Karpas-422 (cell line): ENCODE measurements at places on chromosomes 5 and 9. TPM values are rescaled to one million over a fixed set of nuclear protein-coding genes. Genes with fewer than 3 reads are reported as not detected.

The ORM1 gene
- not detected in 2 replicates for total RNA-seq

The CNTFR gene
- total RNA-seq = not detected in 2 replicates

The C9orf153 gene
- 2.9 TPM in 1 of 2 replicates, not detected in the other for total RNA-seq

The IFNA21 gene
- not detected in 2 replicates for total RNA-seq

The CDH10 gene
- total RNA-seq = not detected in 2 replicates

The CCIN gene
- total RNA-seq = not detected in 2 replicates

The CSNK1A1 gene
- total RNA-seq = 193 and 274 TPM in 2 replicates

The CDC14B gene
- 0.11 and 1.3 TPM in 2 replicates for total RNA-seq

The HMGXB3 gene
- total RNA-seq = 25.0 and 36.7 TPM in 2 replicates

The SMIM33 gene
- total RNA-seq = not detected in 2 replicates

The SLC36A2 gene
- total RNA-seq = not detected in 2 replicates

The ANKRD55 gene
- not detected in 2 replicates for total RNA-seq

The TAF11L13 gene
- not detected in 2 replicates for total RNA-seq

The SPINK4 gene
- total RNA-seq = not detected in 2 replicates

The ARID3C gene
- 0.48 TPM in 1 of 2 replicates, not detected in the other for total RNA-seq

The PCDHGA2 gene
- 0.04 TPM in 1 of 2 replicates, not detected in the other for total RNA-seq

The AMBP gene
- not detected in 2 replicates for total RNA-seq

The PCSK5 gene
- not detected in 2 replicates for total RNA-seq

The CCDC152 gene
- 3.6 and 20.8 TPM in 2 replicates for total RNA-seq

The SFXN1 gene
- total RNA-seq = 62.9 and 87.3 TPM in 2 replicates

The TRIP13 gene
- 16.3 and 18.8 TPM in 2 replicates for total RNA-seq

The CCL28 gene
- total RNA-seq = 18.8 and 42.3 TPM in 2 replicates

The EMB gene
- 166 and 376 TPM in 2 replicates for total RNA-seq

The TTF1 gene
- 7.0 and 10.2 TPM in 2 replicates for total RNA-seq

The ANKRD20A1 gene
- 0.58 and 1.0 TPM in 2 replicates for total RNA-seq

The SVEP1 gene
- total RNA-seq = not detected in 2 replicates

The PCDHGB4 gene
- total RNA-seq = 6.3 and 10.0 TPM in 2 replicates

The FOXI1 gene
- 0.07 TPM in 1 of 2 replicates, not detected in the other for total RNA-seq

The ADRB2 gene
- 37.0 and 39.9 TPM in 2 replicates for total RNA-seq

The PCDHGA4 gene
- total RNA-seq = 11.1 and 13.5 TPM in 2 replicates
